ENCODE measurements at places on chromosomes 2 and 18.

DNA sequence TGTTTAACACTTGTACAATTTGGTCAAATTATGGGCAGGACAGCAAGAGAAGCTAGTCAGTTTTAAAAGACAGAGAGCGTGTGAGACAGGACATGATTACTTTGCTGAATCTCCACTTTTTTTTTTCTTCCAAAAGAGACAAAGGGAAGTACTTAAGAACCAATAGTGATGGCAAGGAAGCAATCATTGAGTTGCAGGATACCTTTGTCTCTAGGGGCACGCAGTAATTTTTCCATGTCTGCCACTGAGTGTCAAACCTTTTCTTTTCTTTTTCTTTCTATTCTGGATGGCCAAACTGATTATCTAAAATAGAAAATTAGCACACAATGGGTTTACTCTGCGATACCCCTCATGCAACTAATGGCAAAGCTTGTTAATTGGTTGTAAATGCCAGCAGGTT is 533.0 kb downstream of the PLCL1 start:
- no peak for DNase-seq

DNA sequence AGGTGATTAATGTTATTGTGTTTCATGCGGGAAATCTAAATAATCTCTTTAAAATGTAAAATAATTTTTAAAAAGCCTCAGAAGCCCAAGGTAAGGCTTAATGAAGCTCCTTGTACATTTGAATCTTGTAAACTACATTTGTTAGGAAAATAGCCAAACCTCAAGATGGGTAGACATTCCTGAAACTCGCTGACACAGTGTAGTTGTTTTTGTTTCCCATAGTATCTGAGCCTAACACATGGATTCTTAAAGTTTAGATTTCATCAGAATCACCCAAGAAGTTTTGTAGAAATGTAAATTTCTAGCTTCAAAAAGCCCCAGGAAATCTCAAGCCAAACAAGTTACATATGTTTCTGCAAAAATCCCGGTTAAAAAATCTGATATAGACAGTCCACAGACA is 1221.1 kb upstream of the ACVR2A start:
- no peak for DNase-seq

DNA sequence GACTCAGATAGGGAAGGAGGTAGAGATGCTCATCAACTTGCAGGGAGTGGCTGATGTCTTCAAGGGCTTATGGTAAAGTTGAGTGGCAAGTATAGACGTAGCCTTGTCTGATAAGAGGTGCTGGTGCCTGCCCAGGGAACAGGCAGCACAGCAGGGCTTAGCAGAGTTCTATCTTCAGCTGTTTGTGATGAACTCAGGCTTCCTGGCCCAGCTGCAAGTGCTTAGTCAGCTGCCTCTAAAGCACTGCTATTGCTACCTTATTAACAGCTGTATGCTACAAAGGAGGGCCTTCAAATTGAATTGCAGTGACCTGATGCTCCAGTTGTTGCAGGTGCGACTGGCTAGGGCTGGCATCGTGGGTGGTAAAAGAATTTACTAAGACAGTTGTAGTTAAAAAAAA is 82.1 kb downstream of the TSN start:
- DNase-seq, result no peak

GRCh38 chr2:235007664-235008457 is 56.0 kb downstream of the SH3BP4 start:
- DNase-seq, result no peak

- DNase-seq, result no peak
Measured at GRCh38 chr2:22189893-22190480, 1066.2 kb downstream of the TDRD15 start.

DNA sequence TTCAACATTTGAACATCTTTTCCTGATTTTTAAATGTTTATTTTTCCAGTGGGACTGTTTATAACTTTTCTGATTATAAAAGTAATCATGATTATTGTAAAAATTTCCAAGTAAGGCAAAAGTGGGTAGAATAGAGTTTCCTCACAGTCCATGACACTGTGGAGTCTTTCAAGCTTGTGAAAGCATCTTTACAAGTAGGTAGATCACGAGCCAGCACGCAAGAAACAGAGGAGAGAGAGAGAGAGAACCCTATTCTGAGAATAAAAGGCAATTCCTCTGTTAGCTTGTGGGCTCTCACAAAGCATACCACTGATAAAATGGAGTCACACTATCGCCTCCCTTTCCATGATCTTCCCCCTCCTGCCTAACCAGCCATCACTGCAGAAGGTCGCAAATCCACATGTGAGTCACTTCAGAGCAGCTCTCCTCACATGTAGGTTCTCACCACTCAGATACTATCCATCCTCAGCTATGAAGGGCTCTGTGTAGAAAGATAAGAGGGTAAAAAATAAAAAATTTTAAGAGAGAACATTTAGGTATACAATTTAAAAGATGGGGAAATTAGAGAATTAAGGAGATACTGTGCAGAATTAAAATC is 40.3 kb downstream of the AAK1 start:
- peak; percentile 72 for DNase-seq

- DNase-seq, result no peak
Measured at GRCh38 chr2:66236067-66236685, 198.7 kb upstream of the MEIS1 start.

DNA sequence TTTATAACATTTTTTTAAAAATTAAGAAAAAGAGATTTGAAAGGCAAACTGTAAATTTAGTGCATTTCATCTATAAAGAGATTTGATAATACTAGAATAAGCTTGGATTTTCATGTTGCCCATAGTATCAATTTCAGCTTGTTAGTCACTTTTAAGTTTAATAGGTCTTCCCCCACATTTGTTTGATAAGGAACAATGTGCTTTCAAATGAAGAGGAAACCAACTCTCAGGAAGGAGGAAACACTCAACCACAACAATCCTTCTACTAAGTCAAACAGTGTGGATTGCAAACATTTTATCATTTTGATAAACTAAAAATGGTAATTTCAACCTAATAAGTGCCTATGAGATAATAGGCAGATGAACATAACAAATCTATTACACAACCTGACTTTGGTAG is 397.1 kb upstream of the CDH20 start:
- DNase-seq, result no peak

- no peak for DNase-seq
Measured at GRCh38 chr18:44893045-44893706, 212.5 kb downstream of the SETBP1 start.

DNA sequence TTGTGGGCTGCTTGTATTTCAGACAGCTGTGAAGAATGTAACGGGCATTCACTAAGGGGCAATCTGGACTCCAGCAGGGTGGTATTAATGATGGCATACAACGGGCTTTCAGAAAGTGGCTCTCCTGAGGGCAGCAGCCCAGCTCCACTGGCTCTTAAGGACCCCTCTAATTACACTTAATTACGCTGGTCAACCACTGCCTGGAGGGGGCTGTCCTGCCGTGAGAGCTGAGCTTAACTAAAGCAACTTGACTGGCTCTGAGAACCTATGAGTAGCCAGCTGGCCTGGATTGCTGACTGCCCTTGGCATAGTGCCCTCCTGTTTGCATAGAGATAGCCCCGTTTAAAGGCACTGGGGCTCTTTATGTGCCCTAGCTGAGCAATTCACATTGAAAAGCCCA is 3.8 kb downstream of the LIPG start:
- DNase-seq, result no peak

GRCh38 chr2:147045113-147045512 is 799.7 kb upstream of the ACVR2A start:
- DNase-seq, result no peak

DNA sequence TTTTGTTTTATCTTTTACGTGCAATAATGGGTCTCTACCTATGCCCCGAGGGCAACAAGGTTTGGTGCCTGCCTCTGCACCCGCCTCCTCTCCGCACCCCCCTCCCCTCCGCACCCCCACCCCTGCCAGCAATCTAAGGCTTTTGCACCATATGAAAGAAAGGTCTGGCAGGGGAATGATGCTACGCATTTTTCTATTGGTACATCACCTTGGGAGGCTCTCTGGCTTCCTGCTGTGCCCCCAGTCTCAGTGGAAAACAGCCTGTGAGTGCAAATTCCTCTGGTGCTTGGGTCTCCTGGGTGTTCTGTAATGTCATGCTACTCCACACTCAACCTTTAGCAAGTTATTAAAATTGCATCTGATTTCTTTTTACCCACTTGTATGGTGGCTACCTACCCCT is 161.3 kb upstream of the SMAD7 start:
- DNase-seq, result no peak

DNA sequence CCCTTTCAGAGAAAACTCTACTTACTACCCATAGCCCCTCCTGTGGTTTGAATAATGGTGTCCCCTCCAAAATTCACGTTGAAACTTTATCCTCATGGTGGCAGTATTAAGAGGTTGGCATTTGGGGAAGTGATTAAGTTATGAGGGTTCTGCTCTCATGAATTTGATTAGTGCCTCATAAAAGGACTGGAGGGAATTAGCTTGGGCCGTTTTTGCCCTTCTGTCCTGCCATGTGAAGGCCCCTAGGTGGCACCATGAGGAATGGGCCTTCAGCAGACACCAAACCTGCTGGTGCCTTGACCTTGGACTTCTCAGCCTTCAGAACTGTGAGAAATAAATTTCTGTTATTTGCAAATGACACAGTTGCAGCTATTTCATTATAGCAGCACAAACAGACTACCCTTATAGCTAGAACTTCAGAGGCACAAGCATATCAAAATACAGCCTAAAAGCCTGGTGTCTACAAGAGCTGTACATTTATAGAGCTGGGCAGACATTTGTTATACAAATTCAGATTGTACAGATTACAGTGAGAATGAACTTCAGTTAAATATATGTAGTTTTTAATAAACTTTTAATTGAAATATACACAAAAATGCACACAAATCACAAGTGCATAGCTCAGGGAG is 2.6 kb upstream of the PTPN2 start:
- no peak for DNase-seq

DNA sequence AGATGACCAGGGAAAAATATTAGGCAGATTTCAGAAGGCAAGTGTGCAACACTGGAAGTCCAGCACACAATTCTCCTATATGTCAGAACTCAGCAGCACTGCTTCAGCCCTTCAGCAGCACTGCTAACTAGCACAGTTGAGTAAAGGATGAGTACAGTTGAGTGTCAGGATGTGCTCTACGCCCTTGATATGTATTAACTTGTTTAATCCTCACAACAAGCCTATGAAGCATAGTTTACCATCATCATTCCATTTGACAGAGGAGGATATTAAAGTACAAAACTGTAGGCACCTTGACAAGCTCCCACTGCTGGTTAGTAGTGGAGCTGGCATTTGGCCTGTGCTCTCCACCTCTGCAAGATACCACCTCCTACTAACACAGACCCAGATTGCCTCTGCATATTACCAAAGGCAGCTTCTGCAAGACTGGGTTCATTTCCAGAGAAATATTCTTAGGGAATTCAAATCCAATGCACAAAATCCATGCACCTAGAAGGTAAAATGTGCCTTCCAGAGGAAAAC is 230.8 kb downstream of the ANAPC1 start:
- DNase-seq, result no peak

- DNase-seq, result peak; percentile 67
Measured at GRCh38 chr2:229921101-229921891, 513 bp downstream of the TRIP12 start.

GRCh38 chr2:77086051-77086450 is 436.1 kb downstream of the LRRTM4 start:
- DNase-seq, result no peak

DNA sequence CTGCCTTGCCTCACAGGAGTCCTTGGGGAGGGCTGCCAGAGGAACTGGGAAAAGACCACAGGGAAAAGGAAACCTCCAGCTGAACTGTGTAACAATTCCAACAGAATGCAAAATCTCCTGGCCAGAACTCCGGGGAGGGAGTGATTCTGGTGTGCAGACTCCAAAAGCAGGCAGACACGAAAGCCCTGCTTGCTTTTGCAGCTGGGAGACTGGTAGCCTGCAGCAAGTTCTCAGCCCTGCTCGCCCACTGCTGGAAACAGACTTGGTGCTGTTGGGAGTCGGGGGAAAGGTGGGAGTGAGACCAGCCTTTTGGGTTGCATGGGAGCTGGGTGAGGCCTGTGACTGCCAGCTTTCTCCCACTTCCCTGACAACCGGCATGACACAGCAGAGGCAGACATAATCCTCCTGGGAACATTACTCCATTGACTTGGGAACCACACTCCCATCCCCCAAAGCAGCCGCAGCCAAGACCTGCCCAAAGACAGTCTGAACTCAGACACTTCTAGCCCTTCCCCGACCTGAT is 26.0 kb upstream of the NMI start:
- DNase-seq, result no peak

DNA sequence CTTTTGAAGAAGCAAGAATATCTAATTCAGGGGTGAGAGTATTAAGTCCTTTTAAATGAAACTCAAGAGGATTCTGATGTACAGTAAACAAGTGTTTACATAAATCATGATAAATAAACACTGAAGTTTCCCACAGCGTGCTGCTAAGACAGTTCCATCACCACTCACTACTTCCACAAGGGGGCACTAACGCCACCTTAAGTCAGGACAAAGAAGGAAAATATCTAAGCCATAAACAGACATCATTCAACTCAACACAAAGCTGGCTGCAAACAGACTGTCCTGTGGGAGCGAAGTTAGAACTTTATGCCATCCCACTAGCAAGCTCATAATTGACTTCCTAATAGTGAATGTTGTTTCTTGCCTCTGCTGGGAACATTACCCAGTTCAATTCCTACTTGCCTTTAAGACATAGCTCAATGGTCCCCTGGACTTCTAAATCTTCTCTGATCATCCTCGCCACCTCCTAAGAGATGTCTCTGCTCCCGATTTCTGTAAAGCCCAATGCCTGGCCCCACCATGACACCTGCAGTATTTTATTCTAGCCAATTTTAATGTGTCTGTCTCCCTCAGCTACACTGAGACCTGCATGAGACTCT is 36.5 kb downstream of the MRPL44 start:
- peak; percentile 80 for DNase-seq

GRCh38 chr2:23519334-23519651 is 134.3 kb downstream of the KLHL29 start:
- no peak for DNase-seq

DNA sequence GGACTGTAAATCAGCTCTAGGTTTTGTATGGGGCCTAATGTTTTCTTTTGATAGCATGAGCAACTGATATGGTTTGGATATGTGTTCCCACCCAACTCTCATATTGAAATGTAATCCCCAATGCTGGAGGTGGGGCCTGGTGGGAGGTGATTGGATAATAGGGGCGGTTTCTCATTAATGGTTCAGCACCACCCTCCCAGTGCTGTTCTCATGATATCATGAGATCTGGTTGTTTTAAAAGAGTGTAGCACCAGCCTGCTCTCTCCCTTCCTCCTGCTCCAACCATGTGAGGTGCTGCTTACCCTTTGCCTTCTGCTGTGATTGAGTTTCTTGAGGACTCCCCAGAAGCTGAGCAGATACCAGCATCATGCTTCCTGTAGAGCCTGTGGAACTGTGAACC is 140.2 kb upstream of the SKOR2 start:
- DNase-seq, result no peak

GRCh38 chr2:129008055-129008880 is 689.6 kb upstream of the HS6ST1 start:
- DNase-seq, result no peak

- DNase-seq, result peak; percentile 87
Measured at GRCh38 chr2:74119912-74120825, 27.5 kb downstream of the BOLA3 start.

GRCh38 chr2:238974081-238974480 is 126.2 kb downstream of the TWIST2 start:
- no peak for DNase-seq

- no peak for DNase-seq
Measured at GRCh38 chr18:46289931-46290330, 185.7 kb downstream of the HAUS1 start.

GRCh38 chr2:8298783-8299182 is 383.1 kb upstream of the ID2 start:
- DNase-seq, result no peak

- DNase-seq, result no peak
Measured at GRCh38 chr18:78128004-78128403, 851.6 kb upstream of the SALL3 start.

- DNase-seq, result no peak
Measured at GRCh38 chr2:8267721-8268120, 414.1 kb upstream of the ID2 start.
